ENCODE measurements at places on chromosomes 13 and 19. TPM values are rescaled to one million over a fixed set of nuclear protein-coding genes. Genes with fewer than 3 reads are reported as not detected.

NLRP4 gene
- total RNA-seq = not detected

NPAS1 gene
- total RNA-seq = 0.25 TPM

SULT2A1 gene
- not detected for total RNA-seq

DNA sequence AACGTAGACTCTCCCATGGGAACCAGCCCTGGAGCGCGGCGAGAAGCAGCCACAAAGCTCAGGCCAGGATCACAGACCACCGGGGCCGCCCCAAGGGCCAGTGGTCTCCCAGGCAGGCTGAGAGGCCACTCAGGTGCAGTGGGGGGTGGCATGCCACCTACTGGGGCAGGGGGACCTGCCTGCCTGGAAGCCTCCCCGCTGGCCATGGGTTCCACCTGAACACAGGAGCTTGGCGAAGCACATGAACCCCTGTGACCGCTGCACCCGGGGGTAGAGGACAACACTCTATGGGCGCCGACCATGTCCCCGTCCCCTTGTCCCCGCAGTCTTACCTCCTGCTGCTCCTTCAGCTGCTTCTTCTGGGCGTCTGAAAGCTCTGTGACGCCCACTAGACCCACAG is 6.8 kb upstream of the TM6SF2 start:
- no peak overlapping the region for H3K4me3 ChIP-seq
- DNase-seq = no peak
- no peak overlapping the region for H3K27ac ChIP-seq
- no peaks in the 10 kb centered on the region for H3K4me1 ChIP-seq

DNA sequence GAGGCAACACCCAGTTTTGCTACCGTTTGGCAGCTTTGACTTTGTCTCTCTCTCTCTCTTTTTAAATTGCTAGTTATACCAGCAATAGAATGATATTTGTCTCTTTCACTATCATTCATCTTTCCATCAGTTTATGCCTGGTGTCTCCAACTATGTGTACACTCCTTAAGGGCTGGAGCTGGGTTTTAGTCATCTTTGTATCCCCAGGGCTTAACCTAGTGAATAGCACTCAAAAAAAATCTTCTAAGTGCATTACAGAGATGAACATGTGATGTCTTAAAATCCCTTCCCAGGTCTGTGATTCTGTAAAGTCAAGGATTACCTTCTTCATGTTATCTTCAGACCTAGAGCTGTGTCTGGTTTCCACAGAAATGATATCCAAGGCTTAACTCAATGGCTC is 7.8 kb upstream of the UBL3 start:
- H3K4me1 ChIP-seq = peaks cover 22% of the 10 kb centered on the region
- H3K27ac ChIP-seq = no peak overlapping the region
- no peak overlapping the region for H3K4me3 ChIP-seq
- no peaks in the 10 kb centered on the region for H3K36me3 ChIP-seq
- DNase-seq = no peak

DNA sequence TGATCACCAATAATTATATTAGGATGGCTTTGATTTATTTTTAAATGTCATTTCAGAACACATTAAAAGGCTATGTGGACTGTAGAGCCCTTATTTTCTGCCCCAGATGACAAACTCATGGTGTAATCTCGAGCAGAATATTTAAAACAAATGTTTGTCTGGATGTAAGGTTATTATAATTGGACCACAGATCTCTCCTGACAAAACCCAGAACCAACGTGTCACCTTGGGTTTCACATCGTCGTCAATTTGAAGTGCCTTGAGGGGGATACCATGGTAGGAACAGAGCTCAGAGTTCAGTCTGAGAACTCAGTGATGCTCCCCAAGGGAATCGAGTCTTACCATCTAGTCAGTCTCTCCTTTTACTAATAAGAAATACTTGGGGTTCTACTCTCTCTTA is 2.8 kb downstream of the SACS start:
- no peak for DNase-seq
- H3K36me3 ChIP-seq = no peaks in the 10 kb centered on the region
- peaks cover 9% of the 10 kb centered on the region for H3K4me1 ChIP-seq

DNA sequence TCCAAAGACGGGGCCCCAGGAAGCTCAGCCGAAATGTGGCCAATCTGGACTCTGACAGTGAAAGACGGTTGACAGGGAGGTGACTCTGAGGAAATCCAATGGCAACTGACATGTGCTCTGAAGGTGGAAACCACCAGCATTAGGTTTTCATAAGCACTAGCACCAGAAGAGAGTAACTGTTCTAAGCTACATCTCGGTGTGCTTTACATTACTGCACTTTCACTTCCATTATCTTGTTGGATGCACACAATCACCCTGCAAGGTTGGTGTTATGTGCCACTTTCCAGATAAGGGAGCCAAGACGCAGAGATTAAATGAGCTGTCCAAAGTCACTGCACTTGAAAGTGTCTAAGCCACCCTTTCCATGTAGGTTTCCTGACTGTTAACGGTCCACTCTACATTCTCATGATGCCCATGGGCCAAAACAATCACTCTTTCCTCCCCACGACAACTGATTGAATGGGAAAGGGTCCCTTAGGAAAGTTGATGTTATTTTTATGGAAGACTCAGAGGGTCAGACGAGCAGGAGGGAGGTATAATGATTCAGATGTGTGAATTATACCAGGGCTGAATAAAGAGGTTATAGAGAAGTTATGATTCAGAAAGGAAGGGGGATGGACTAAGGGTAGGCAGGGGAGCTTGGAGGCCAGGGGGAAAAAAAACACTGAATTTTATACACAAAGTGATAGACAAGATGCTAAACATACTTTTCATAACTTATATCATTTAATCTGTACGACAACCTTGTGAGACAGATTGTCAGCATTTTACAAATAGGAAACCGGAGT is 52.8 kb downstream of the RUBCNL start:
- peaks cover 9% of the 10 kb centered on the region for H3K36me3 ChIP-seq
- no peak overlapping the region for H3K4me3 ChIP-seq
- H3K27me3 ChIP-seq = no peaks in the 10 kb centered on the region
- no peak for DNase-seq
- peak overlapping the region; percentile 62 for H3K27ac ChIP-seq

DNA sequence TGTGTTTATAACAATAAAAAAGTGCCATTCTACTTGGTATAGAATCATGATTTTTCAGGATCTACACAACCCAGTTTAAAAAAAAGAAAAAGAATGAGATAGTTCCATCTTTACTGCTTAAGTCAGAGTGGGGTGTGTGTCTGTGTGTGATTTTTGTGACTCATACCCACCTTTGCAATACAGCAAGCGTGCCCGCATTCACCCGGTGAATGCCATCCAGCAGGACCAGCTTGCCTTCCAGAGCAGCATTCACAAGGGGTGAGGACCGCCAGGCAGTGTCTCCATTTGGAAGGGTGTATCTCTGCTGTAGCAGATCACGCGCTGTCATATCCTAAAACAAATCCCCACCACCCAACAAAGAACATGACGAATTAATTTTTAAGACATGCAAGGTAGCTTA is 127.7 kb downstream of the VWA8 start:
- H3K27me3 ChIP-seq = no peaks in the 10 kb centered on the region
- H3K36me3 ChIP-seq = peaks cover 31% of the 10 kb centered on the region
- peaks cover 2% of the 10 kb centered on the region for H3K4me1 ChIP-seq
- DNase-seq = no peak
- H3K27ac ChIP-seq = no peak overlapping the region

GRCh38 chr19:888581-889385 is 4.2 kb downstream of the MED16 start:
- no peak overlapping the region for H3K4me3 ChIP-seq
- peaks cover 10% of the 10 kb centered on the region for H3K36me3 ChIP-seq
- peaks cover 8% of the 10 kb centered on the region for H3K4me1 ChIP-seq
- no peak overlapping the region for H3K27ac ChIP-seq
- no peaks in the 10 kb centered on the region for H3K27me3 ChIP-seq

GRCh38 chr19:18601875-18602274 is 4.7 kb downstream of the CRLF1 start:
- no peak overlapping the region for H3K4me3 ChIP-seq
- no peaks in the 10 kb centered on the region for H3K36me3 ChIP-seq
- H3K4me1 ChIP-seq = no peaks in the 10 kb centered on the region
- H3K27me3 ChIP-seq = peaks cover 33% of the 10 kb centered on the region
- H3K27ac ChIP-seq = no peak overlapping the region
